ENCODE measurements at places on chromosomes 12 and 14. TPM values are rescaled to one million over a fixed set of nuclear protein-coding genes. Genes with fewer than 3 reads are reported as not detected.

DNA sequence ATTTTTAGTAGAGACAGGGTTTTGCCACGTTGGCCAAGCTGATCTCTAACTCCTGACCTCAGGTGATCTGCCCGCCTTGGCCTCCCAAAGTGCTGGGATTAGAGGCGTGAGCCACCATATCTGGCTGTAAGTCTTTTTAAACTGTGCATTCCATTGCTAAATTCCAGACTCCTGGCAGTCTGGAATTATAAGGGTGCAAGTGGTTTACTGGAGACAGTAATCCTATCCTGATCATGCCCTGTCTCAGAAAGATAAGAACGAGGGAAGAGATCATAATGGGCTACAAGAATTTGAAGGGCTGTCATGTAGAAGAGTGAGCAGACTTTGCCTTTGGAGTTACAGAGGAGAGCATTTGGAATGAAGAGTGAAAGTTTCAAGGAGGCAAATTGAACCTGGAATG, 6.8 kb upstream of the SLC4A8 start:
- DNase-seq, result no peak

- DNase-seq, result no peak
These were observed 98.4 kb downstream of the GTF2A1 start for GRCh38 chr14:81122326-81122725.

Gene KRT8
- 429 TPM for total RNA-seq

Gene TROAP
- 89.2 TPM for total RNA-seq

DNA sequence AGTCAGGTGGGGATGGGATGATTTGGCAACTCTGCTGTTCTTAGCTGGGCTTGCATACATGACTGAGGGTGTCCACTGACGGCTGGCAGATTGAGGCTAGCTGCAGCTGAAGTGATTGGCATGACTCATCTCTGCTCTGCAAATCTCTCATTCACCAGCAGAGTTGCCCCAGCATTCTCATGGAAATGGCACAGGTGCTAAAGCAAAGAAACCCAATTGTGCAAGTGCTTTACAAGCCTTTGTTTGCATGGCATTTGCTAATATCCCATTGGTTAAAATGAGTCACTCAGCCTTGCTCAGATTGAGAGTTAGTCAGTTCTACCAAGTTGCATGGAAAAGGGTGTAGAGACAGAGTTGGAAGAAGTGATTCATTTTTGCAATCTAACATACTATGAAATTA, 389.7 kb upstream of the FAR2 start:
- peak; percentile 33 for DNase-seq

GRCh38 chr14:76098047-76098446, 53.7 kb upstream of the GPATCH2L start:
- DNase-seq, result no peak

Gene C12orf50
- not detected for total RNA-seq

GRCh38 chr12:3225154-3225795, 148.1 kb downstream of the TSPAN9 start:
- DNase-seq, result no peak

- DNase-seq, result peak; percentile 39
These were observed 115.0 kb upstream of the SRRM4 start for GRCh38 chr12:118866346-118866745.

- DNase-seq, result no peak
These were observed 48.6 kb upstream of the GTF2A1 start for GRCh38 chr14:81269100-81269978.

DNA sequence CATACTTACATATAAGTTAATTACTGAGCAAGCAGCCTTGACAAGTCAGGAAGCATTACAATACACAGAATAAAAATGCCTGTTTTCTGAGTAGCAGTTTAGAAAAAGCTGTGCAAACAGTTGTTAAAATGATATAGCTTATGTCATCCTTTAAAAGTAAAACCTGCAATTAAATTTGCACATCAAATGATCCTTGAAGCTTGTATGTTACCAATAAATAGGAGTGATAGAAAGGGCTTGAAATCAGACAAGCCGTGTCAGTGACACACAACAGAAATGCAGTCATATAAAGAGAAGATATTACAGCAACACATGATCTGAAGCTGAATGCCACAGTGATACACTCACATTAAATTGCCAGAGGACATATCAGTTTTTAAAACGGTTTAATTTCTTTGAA, 70.0 kb downstream of the EPS8 start:
- DNase-seq, result no peak

DNA sequence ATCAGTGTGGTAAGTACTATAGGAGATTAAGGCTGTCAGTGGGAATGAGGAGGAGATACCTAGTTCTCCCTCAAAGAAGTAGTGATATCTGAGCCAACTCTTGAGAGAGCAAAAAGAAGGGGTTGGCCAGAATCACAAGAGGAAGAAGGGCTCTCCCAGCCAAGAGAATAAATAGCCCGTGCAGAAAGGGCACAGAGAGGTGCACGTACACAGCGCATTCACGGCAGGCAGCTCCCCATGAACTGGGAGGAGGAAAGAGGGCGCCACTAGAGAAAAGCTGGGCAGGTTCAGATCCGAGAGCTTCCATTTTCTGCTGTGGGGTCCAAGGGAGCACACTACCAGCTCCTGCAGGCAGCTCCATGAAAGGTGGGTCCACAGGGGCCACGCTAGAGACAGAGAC, 59.9 kb downstream of the PPP2R5E start:
- DNase-seq, result no peak

- DNase-seq, result no peak
These were observed 4.5 kb downstream of the ARHGEF40 start for GRCh38 chr14:21074398-21075272.

DNA sequence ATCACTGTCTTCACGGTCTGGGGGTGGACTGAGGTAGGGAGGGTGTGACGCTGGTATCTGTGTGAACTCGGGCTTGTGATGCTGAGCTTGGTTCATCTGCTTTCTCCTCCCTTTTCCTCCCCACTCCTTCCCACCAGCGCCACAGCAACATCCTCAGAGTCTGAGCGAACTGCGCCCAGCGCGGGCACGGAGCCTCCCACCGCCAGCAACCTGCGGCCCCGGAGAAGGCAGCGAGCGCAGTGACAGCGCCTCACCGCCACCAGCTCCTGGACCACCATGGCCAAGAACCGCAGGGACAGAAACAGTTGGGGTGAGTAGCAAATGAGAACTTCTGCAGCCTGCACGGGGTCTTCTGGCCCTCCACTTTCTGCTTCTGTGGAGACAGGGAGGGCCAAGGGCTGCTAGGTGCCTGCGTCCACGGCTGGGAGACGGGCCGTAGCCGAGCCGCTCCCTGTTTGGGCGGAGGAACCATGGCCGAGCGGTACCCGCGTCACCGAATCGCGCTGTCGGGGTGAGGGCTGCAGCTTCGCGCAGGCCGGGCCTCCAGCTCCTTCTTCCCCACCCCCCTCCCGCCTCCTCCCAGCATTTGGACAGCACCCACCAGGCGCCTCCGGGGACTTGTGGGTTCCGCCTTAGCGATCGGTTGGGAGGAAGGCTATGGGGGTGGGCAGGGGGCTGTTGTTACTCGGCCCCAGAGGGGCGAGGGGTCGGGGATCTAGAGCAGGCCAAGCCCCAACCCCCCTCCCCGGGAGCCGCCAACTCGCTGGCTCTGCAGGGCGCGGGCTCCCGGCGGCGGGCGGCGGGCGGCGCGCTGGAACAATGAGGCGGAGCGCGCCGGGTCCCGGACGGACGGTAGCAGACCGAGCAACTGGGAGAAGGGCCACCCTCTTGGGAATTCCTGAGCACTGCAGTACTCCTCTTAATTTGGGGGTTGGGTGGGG, at the start of gene ATL1:
TSS of gene ATL1 (plus strand) at position 156 of the 941 bp plus-strand sequence. CDS start at position 277, 121 bp downstream.
- peak; percentile 81 for DNase-seq

- no peak for DNase-seq
These were observed 199.3 kb downstream of the TTC7B start for GRCh38 chr14:90616881-90617280.

DNA sequence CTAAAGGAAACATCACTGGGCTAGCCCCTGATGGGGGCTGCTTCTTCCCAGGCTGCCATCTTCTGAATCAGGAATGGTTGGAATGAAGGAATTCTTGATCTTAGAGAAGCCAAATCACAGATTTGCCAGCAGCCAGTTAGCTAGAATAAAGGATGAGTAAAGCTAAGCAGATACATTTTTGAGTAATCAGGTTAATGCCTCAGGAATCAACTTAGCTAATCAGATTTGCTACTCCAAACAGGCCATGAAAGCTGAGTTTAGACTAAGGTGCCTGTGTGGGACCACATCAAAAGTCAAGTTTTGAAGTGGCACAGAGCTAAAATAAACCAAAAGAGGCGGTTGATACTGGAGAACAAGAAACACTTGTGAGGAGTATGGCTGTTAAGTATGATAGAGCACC, 28.8 kb upstream of the LMO3 start:
- no peak for DNase-seq

Gene KERA
- not detected for total RNA-seq

Gene GDF3
- 34.4 TPM for total RNA-seq

DNA sequence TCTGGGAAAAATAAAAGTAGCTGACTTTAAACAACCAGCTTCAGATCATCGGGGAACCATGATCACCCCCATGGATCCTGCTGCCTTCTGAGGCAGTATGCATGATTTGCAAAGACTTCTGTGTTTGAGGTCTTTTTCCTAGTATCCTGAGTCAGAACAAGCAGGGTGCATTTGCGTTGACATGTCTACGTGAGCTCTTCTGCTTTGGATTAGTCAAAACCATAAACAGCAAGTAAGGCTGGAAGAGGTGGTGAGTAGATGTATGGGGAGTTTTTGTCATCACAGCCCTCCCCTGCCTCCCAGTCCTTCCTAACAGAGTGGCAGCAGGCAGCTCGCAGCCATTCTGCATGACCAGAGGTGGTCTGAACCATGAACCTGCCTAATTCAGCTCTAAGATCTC, 24.1 kb downstream of the PLEKHG7 start:
- no peak for DNase-seq

DNA sequence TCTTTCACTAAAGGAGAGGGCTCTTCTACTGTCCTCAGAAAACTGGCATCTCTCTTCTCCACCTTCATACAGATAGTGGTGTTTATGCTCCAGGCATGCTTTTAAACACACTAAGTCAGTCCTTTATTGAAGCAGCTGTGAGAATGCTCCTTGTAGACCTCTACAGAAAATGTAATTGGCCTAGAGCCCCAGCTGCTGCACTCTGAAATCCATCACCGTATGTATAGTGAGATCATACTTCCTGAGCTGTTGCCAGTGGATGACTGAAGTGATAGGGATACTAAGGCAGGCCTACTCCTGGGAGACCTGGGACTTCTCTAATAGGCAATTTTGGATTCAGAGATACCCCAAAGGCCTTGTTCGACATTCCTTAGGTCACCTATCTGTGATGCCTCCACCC, 535.4 kb downstream of the RPS29 start:
- DNase-seq, result no peak

- DNase-seq, result no peak
These were observed 8.2 kb downstream of the ALDH1L2 start for GRCh38 chr12:105076098-105076497.

DNA sequence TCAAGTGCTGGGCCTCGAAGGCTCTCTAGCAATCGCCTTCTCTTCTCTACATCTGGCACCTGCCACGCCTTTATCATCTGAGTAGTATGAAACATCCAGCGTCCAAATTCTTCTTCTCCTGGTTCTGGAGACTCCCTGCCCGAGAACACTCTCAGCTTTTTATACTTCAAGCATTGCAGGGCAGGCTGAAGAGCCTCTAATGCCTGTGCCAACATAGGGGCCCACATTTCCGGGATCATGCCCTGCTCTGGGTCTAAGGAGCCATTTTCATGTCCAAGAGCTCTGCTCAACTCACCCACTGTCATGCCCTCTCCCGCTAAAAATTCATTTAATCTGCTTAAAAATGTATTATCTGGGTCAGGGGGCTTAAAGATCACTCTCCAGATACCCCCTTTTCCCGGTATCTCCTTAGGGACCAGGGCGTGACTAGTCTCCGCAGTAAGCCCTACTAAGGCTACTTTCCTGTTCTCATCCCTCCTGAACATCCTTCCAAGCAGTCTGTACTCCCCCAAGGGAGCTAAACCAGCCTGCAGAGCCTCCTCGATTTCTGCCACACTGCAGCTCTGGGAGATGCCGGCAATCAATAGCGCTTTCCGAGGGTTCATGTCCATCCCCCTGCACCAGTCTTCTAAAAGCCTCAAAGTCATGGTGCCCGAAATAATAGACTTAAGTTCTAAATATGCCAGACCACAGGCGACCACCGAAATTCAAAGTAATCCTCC, 940 bp downstream of the MOAP1 start:
- no peak for DNase-seq

Gene TMEM179
- total RNA-seq, result 3.6 TPM

- DNase-seq, result no peak
These were observed 69.2 kb upstream of the ARID2 start for GRCh38 chr12:45660330-45660729.

Gene ANO2
- 4.0 TPM for total RNA-seq

DNA sequence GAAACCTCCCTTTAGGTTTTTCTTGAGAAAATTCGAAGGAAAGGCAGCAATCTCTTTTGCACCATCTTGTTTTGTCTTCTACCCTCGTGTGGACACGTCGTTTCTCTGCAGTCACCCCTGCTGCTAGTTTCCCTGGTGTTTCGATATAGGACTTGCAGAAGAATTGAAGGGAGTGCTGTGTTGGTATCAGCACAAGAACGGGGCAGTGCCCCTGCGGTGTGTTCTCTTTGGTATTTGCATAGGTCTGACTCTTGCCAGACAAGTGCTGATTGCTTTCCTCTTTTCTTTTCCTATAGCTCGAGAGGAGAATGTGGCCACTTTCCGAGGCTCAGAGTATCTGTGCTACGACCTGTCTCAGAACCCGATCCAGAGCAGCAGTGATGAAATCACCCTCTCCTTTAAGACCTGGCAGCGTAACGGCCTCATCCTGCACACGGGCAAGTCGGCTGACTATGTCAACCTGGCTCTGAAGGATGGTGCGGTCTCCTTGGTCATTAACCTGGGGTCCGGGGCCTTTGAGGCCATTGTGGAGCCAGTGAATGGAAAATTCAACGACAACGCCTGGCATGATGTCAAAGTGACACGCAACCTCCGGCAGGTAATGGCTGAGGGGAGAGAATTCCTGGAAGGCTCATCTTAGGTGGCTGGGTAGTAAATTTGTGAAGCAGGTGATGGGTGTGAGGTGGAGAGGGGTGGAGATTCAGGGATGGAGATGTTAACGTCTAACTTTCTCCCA, 474.8 kb downstream of the NRXN3 start:
- peak; percentile 30 for DNase-seq

GRCh38 chr12:101832030-101832429, 1.3 kb upstream of the GNPTAB start:
- no peak for DNase-seq

DNA sequence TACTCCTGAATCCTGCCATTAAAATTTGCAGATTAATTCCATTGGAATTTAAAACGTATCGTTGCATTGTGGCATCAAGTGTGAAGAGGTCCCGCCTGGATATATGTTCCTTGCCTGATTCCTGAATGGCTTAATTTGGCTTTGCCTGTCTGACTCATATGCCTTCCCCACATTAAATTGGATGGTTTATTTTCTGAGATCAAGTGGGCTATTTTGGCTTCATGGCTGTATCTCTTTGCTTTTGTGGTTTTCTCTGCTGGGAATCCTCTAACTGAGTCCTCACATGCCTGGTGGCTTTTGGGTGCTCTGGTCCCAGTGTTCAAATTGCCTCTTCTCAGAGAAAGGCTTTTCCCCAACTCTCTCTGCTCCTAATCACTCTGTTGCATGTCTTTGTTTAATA, 127.9 kb upstream of the DYRK2 start:
- no peak for DNase-seq

GRCh38 chr14:38329246-38329645, 73.4 kb upstream of the CLEC14A start:
- DNase-seq, result no peak
